ENCODE measurements at places on chromosomes 7 and 10.

GRCh38 chr7:42161110-42161509 is 75.9 kb downstream of the GLI3 start:
- no peak for DNase-seq

DNA sequence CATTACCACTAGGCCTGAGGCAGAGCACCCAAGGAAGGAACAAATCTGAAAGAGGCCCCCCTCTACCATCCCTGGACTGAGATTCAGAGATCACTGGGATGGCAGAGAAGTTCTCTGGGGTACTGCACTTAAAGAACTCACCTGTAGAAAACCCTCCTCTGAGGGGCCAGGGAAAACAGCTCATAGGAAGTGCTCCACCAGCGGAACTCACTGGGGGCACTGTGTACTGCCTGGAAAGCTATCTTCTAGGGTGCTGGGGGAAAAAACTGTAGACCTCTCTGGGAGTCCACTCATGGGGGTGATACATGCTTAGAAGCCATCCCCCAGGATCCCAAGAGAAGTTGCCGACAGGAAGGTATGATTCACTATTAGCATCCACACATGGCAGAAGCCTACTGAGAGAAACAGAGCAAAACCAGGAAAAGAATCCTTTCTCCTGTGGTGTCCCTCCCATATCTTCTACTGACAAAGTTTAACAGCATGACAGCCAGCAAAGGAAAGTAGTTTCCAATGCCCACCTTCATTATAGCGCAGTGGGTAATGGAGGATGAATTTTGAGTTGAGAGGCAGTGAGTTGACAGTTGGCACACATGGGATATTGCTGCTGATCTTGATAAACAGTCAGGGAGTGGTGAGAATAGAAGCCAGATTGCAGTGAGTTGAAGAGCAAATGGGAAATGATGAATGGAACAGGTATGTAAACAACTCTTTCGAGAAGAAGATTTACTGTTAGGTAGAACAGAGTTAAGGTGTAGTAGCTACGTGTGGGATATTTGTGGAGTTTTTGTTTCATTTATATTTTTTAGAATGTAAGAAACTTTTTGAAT is 20.9 kb downstream of the ANKIB1 start:
- no peak for DNase-seq

- no peak for DNase-seq
Observed at GRCh38 chr10:46080886-46081285, 34.8 kb upstream of the MSMB start.

DNA sequence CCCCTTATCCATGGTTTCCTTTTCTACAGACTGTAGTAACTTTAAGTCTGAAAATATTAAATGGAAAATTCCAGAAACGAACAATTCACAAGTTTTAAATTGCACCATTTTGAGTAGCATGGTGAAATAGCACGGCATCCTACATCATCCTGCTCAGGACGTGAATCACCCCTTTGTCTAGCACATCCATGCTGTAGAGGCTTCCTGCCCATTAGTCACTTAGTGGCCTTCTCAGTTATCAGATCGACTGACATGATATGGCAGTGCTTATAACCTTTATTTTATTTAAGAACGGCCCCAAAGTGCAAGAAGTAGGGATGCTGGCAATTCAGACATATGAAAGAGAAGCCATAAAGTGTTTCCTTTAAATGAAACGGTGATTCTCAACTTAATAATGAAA is 82.7 kb downstream of the CPXM2 start:
- peak; percentile 18 for DNase-seq
